ENCODE measurements at places on chromosomes 1 and 21.

DNA sequence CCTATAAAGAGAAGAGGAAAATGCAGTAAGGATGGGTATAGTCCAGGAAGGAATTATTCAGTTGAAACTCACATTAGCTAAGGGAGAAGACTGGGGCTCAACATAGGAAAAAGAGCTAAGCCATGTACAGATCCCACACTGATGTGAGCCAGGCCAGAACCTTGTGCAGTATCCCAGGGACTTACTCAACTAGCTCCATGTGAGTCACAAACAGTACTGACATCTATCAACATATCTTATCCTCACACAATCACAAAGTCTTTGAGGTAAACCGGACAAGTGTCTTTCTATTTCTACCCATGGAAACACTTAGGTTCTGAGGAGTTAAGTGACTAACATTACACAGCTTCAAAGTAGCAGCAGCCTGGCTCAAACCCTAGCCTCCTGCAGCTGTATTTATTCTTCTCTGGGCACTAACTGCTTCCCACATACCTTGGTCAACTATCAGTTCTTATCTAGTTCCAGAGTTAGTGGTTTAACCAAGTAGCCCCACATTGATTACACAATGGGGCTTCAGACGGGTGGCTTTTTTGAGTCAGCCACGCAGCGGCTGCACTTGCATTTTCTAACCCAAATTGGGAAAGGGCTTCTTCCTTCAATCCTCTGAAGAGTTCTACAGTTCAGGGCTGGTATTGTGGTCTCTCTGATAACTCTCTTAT is 9.5 kb downstream of the CD5L start:
- no peak for DNase-seq

- DNase-seq, result no peak
These were observed 5.0 kb upstream of the EDEM3 start for GRCh38 chr1:184759651-184760050.

GRCh38 chr1:59819566-59820438 is 5.1 kb downstream of the HOOK1 start:
- no peak for DNase-seq

GRCh38 chr1:233544304-233544703 is 69.6 kb upstream of the KCNK1 start:
- no peak for DNase-seq

DNA sequence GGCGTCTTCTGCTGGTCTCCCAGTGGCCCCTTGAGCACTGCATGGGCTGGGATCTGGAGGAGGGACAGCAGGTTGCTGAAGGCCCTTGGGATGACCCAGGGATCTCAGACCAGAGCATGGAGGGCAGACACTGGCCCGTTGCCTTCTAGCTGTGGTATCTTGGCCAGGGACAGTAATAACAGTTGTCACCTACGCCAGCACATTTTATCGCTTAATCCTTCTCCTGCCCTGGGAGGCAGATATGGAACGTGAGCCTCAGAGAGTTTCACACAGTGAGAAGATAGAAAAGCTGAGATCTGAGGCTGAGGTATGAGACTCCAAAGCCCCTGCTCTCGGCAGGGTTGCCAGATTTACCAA is 40.1 kb upstream of the RD3 start:
- DNase-seq, result no peak

Measured in germinal center (tissue), 1 donor.